CD4-positive, alpha-beta T cell treated with Interleukin-17A for 1 hour (primary cell): ENCODE measurements at places on chromosomes 3 and 15.
A peak's percentile ranks its signal among the peaks of the same experiment; 100 is the strongest.

GRCh38 chr15:100863075-100863795 is 16.4 kb upstream of the ALDH1A3 start:
- no peak for DNase-seq

- no peak for DNase-seq
These were observed 7.8 kb upstream of the FAM174B start for GRCh38 chr15:92663250-92663951.

DNA sequence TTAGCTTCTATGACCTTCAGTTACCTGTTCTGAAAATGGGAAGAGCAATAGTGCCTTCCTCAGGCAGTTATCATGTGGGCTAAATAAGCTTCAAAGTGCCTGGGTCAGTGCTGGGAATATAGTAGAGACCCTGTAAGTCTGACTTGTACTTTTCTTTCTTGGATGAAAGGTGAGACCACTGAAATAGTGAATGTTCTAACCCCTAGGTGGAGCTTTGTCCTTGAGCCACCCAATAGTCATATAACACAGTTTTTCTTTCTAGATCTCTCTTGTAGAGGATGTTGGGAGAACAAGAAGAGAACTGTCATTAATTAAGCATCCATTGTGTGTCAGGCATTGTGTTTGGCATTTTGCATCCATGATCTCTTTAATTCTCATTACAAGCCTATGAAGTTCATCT is 13.0 kb upstream of the BFSP2 start:
- no peak for DNase-seq

DNA sequence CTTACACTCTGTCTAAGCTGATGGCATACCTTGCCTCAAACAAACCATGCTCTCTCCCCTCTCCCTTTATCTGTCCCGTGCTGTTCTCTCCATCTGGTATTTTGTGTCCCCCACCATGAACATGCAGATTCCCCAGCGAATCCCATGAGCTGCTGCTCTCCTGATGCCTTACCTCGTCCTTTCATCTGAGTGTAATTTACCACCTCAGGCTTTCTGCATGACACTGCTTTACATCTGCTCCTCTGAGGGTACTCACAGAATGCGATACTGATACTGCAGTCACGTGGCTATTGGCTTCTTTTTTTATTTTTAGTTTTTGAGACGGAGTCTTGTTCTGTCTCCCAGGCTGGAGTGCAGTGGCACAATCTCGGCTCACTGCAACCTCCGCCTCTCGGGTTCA is 341.7 kb downstream of the PTPRG start:
- no peak for DNase-seq

GRCh38 chr3:111210866-111211564 is 139.4 kb downstream of the NECTIN3 start:
- DNase-seq: no peak

- no peak for DNase-seq
These were observed 9.9 kb upstream of the RPL29 start for GRCh38 chr3:52005571-52005986.

DNA sequence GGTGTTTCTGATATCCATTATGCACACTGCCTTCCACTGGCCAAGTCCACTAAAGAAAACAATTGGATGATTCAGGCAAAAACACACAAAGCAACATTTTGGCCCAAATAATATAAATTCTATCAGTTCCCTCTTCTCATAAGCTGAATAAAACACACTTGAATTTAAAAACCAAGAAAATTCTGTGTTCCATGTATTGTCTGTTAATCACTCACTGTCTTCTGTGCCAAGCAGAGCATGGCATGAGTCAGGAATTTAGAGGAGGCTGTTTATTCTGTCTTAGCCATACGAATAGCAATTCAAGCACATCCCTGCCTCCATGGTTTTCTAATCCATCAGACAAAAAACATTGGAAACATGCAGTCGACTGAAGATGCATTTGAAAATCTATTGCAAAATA is 215.6 kb upstream of the UMPS start:
- DNase-seq: no peak

- no peak for DNase-seq
These were observed 81.1 kb downstream of the SLTM start for GRCh38 chr15:58852347-58852746.

- no peak for DNase-seq
These were observed 38.4 kb downstream of the TMEM158 start for GRCh38 chr3:45187694-45188141.

- DNase-seq: no peak
These were observed 942.4 kb downstream of the FHIT start for GRCh38 chr3:60308808-60309207.

DNA sequence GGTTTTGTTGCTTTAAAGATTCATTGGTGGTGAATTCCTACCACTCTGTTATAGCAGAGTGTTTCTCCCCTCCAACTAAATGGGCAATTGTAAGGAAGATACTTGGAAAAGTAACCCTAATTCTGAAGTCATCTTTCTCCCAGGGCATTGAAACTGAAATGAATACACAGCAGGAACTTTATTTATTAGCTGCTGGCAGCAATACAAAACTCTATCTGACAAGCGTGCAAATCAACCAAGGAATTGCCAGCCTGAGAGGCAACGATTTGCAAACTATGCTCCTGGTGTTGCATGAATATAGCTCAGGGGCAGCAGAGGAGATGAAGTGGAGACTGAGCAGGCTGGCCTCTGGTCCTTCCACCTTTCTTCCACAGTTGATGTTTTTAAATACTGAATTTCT is 48.9 kb downstream of the CD200R1 start:
- no peak for DNase-seq

GRCh38 chr3:30696403-30696819 is 90.0 kb downstream of the TGFBR2 start:
- no peak for DNase-seq

DNA sequence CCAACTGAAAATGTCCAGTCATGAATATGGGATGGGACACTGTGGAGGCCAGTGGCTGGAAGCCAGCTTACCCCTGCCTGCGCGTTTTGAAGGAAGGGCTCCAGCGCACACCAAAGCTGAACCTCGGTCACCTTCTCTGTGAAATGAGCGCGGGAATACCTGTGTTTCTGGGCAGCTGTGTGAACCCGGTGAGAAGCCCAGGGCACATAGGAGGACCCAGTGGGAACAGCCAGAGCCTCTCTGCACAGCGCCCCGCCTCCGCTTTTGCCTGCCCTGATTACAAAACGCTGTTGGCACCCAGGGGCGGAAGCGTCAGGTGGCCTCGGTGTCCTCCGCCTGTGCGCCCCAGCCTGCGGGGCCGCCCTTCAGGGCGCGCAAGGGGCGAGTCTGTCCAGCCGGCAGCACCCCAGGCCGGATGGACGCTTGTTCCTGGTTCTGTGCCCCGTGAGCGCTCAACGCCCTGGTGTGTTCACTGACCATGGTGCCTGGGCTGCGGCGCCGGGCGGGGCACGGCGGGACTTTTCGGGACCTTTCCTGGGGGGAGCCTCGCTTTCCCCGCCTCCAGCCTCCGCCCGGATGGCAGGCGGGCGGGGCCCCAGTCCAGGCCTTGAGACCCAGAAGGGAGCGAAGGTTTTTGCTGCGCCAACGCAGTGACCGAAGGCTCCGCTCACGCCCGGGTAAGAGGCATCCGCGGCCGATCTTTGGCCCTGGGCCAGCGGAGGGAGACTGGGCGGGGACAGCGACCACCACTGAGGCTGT is at the start of gene SQOR:
Gene SQOR (plus strand): TSS at position 598 of the 759 bp plus-strand sequence. CDS start 23,895 bp downstream, outside the sequence.
- peak; percentile 70 for DNase-seq

- DNase-seq: no peak
These were observed 43.1 kb downstream of the IGF2BP2 start for GRCh38 chr3:185781759-185782158.

DNA sequence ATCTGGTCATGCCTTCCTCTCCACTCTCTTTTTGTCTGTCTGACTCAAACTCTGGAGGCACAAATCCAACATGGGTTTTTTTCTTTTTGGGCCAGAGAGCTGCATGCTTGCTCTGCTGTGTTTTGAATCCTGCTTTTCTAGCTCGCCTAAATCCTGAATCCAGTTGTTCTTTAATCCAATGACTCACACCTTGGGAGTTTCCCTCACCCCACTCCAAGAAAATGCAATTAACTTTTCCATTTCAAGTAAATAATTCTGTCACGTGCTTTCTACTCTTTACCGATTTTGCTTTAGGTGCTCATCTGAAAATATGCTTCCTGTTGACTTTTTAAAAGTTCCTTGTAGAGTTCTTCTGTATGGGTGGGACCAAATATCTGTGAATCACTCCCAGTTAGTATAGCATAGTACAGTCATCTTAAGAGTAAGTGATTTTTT is 47.6 kb downstream of the SLMAP start:
- no peak for DNase-seq

- DNase-seq: no peak
These were observed 22.9 kb upstream of the CHRNA7 start for GRCh38 chr15:32007355-32007960.

DNA sequence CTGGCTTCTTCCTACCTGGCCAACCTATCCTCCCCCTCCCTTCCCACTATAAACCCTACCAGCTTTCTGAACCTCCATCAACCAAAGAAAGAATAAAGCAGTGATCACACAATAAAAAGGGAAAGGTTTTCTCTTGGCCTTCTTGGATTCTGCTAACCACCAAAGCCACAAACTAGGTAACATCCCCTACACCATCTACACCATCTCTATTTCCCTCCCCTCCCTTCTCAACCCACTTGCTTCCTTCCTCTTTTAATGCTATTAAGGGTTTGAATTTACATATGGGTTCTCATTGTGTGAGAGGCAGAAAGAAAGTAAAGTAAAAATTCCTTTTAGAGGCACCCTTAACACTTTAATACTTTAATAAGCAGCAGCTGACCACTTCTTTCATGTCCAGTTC is 25.8 kb upstream of the RSL24D1 start:
- DNase-seq: peak; percentile 48

- DNase-seq: no peak
These were observed 32.2 kb downstream of the SYNM start for GRCh38 chr15:99137111-99137546.

- no peak for DNase-seq
These were observed 1.7 kb downstream of the MESP2 start for GRCh38 chr15:89777782-89778380.

GRCh38 chr3:170128259-170128976 is 53.1 kb downstream of the PHC3 start:
- peak; percentile 14 for DNase-seq

- DNase-seq: no peak
These were observed 25.0 kb downstream of the SIDT1 start for GRCh38 chr3:113557374-113557773.

DNA sequence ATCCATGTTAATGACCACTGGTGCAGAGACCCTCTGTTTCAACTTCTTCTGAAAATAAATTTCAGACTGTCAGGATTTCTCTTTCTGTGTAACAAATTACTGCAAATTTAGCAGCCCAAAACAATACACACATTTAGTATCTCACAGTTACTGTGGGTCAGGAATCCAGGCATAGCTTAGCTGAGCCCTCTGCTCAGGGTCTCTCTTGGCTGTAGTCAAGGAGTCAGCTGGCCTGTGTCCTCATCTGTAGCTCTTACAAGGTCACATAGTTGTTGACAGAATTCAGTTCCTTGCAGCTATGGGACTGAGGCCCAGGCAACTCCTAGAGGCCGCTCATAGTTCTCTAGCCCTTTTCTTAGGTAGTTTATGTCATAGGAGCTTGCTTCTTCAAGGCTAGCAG is 51.9 kb downstream of the NKIRAS1 start:
- DNase-seq: no peak
